Right renal cortex interstitium (tissue), 3 donors: ENCODE measurements at places on chromosomes 7 and 10. TPM values are rescaled to one million over a fixed set of nuclear protein-coding genes. Genes with fewer than 3 reads are reported as not detected.

Gene CTNNA3
- 4.8 TPM for polyA plus RNA-seq

Gene ZSCAN25
- 16.3 TPM for polyA plus RNA-seq

Gene OPN1SW
- 1.2 TPM for polyA plus RNA-seq

Gene CALML5
- not detected for polyA plus RNA-seq

Gene HERC4
- 45.0 TPM for polyA plus RNA-seq

Gene BLOC1S2
- polyA plus RNA-seq = 44.4 TPM

Gene EPDR1
- polyA plus RNA-seq = 19.3 TPM

Gene LLCFC1
- 0.33 TPM for polyA plus RNA-seq

Gene ZNF117
- polyA plus RNA-seq = 24.4 TPM

Gene GNGT1
- polyA plus RNA-seq = 0.24 TPM

- no peak for DNase-seq
Observed at GRCh38 chr10:77524281-77524711, 113.3 kb downstream of the KCNMA1 start.

GRCh38 chr10:10865303-10865702 is 152.4 kb upstream of the CELF2 start:
- DNase-seq = no peak

DNA sequence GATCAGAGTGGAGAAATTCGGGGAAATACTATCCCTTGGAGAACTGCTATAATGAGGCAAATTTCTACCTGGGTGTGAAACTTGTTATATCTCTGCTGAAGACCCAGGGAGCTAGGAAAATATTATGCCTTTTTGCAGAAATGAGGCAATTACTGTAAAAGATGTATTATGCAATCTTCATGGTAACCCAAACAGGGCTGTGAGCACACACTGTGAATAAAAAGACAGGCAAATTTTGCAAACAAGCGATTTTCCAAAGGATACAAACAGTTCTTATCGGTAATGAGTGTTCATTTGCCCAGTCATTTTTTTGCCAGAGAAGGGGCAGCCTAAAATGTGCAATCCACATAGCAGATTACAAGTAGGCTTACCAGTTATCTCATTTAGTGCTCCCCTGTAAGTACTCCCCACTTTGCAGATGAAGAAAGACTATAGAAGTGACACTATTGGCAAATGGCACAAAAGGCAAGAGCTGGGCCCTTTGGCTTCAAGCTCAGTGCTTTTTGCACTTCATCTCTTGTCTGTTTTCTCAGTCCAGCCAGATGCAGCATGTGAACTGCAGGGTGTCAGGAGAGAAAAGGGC is 205.8 kb downstream of the HECW1 start:
- DNase-seq = no peak

- DNase-seq = no peak
Observed at GRCh38 chr10:22518167-22518724, 172.9 kb downstream of the SPAG6 start.

DNA sequence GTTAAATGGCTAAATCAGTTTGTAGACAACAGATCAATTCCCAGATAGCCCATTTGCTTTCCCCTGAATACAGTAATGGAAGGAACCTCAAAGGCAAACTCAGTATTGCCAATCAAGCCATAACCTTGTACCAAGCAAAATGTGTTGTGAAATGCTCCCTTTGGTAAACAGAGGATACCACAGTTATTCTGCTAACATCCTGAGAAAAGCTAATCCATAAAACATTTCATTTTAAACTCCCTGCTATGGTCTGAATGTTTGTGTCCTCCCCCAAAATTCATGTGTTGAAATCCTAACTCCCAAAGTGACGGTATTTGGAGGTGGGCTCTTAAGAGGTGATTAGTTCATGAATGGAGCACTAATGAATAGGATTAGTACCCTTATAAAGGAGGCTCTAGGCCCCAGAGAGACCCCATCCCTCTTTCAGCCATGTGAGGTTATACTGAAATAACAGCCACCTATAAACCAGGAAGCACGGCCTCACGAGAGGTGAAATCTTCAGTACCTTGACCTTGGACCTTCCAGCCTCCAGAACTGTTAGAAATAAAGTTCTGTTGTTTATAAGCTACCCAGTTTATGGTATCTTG is 89.3 kb upstream of the RNF148 start:
- no peak for DNase-seq

DNA sequence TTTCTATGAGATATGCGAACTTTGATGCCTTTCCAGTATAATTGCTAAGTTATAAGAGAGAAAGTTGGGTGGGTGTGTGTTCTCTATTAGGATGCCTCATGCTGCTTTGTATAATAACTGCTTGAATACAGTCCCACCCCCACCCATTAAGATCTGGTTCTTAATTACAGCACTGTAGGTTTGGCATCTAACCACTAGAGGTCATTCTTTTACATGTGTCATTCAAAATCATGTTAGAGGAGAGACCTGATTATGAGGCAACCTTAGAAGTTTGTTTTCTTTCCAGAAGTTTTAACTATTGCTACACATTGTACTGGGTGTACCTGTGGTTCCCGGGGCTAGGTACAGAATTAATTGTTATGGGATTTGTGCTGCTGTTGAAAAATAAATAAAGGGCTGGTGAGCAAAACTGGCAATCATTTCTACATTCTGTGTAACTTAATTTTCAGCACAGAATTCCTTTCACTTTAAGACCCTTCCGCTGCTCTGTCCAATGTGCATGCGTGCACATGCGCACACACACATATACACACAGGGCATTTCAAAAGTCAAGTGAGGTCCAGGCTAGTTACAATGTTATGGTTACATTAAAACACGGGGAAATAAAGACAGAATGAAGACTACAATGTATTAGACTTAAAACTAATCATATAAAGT is 1156.3 kb downstream of the SORCS3 start:
- DNase-seq = peak; percentile 8

- no peak for DNase-seq
Observed at GRCh38 chr10:97210543-97210960, 24.8 kb upstream of the SLIT1 start.

DNA sequence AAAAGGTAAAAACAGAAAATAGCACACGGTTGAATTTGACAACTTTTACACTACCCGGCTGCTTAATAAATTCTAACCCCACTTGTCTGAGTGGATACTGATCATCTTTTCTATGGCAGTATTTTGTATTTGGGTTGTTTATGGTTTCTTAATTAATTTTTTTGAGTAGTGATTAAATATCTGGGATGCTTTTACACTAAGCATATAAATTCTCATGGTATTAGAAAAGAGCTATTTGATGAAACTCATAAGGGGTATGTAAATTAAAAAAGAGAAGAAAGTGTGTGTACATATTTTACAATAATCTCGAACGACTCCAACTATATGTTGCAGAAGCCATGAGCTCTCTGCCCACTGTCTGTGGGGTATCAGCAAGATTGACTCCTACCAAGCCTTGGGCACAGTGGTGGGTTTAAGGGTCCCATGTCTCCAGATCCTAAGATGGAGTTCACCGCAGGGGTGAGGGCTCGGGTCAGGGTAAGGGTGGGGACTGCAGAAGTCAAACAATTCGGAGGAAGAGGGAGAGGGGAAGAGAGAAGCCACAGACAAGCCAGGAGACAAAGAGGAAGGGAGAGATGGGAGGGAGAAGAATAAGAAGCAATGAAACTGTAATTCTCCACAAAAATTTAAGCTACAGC is 7.6 kb upstream of the HOXA13 start:
- no peak for DNase-seq

- DNase-seq = no peak
Observed at GRCh38 chr10:32943395-32943794, 14.6 kb downstream of the ITGB1 start.

DNA sequence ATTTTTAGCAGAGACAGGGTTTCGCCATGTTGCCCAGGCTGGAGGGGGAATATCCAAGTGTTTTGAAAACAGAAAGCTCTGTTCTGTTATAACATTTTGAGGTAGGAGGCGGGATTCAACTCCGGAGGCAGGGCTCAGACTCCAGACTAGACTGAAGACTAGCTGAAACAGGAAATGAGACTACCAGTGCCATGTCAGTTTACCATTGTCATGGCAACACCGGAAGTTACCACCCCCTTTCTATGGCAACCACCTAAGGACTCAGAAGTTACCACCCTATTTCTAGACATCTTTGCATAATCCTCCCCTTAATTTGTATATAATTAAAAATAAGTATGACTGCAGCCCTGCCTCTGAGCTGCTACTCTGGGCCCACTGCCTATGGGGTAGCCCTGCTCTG is 1069.1 kb upstream of the AUTS2 start:
- DNase-seq = no peak

GRCh38 chr7:17084166-17084475 is 202.3 kb upstream of the AGR3 start:
- no peak for DNase-seq

DNA sequence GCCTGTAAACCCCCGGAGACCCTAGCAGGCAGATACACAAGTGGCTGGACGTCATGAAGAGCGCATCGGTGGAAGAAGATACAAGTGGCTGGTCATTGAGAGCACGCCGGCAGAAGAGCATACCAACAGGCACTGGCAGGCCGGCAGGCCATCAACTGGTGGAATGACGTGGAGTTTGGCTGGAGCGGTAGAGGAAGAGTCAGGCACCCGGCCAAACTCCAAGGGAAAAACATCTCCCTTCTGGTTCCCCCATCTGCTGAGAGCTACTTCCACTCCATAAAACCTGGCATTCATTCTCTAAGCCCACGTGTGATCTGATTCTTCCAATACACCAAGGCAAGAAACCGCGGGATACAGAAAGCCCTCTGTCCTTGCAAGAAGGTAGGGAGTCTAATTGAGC is 113.4 kb upstream of the NPSR1 start:
- DNase-seq = no peak

DNA sequence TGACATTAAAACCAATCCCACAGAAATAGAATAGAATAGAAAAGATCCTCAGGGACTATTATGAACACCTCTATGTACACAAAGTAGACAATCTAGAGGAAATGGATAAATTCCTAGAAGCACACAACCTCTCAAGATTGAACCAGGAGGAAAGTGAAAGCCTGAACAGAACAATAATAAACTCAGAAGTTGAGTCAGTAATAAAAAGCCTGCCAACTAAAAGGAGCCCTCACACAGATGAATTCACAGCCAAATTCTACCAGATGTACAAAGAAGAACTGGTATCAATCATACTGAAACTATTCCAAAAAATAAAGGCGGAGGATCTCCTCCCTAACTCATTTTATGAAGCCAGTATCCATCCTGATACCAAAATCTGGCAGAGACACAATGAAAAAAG is 220.3 kb upstream of the HPS1 start:
- no peak for DNase-seq

DNA sequence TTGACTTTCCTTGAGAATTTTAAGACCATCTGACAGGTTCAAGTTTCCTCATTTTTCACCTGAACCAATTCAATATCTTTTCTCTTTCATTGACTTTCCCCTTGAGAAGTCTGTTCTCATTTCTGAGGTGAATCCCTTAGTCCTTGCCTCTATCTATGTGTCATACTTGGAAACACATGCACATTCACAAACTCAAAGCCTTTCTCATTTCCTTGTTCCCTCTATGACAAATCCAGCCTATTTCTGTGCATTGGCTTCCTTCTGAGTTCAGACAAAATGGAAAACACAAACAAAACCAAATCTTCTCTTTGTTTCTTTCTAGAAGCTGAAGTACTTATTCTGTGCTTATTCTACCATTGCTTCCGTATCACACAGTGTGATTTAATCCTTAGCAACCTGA is 13.8 kb downstream of the PTTG1IP2 start:
- no peak for DNase-seq

DNA sequence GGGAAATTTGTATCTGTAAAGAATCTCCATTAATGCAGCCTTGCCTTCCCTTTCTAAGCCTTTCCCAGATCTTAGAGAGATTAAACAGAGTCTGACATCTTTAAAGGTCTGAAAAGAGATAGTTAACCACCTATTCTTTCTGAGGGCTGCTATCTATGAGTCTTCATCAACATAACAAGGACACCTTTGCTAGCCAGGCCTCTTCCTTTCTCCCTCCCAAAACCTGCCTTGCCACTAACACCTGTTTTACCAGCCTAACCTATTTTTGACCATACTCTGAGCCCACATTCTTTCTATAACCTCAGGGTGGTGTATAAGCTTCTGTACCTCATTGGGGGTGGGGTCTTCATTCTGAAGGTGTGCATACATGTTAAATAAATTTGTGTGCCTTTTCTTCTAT is 217.1 kb downstream of the IPMK start:
- DNase-seq = no peak
